ENCODE measurements at places on chromosomes 3 and 15.

DNA sequence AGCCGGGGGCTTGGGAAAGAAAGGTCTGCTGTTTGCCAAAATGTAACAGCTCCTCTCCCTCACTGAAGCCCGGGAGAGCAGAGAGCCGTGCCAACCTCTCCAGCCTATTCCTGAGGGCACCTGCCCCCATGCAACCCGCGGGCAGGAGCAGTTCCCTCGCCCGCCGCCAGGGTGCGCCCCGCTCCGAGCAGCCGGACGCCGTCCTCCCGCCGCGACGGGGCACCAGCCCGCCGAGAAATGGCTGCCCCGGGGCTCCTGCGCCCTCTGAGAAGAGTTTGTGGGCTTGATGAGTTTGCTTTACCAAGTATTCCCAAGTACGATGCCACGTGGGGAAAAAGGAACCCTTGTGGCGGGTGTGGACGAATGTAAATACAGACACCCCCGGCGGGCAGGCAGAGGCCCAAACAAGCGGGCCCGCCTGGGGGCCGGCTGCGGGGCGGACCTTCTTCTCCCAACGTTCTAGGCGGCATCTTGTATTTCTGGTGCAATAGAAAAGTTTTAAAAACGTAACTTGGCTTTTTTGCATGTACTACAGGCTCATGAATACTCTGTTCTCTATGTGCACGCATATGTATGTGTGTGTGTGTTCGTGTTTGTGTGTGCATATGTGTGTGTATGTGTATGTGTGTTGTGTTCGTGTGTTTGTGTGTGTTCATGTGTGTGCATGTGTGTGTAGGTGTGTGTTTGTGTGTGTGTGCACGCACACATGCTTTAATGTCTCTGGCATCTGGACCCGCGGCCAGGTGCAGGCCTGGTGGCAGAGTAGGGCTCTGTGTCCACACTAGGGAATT, 162.9 kb downstream of the CHSY1 start:
- DNase-seq: no peak

DNA sequence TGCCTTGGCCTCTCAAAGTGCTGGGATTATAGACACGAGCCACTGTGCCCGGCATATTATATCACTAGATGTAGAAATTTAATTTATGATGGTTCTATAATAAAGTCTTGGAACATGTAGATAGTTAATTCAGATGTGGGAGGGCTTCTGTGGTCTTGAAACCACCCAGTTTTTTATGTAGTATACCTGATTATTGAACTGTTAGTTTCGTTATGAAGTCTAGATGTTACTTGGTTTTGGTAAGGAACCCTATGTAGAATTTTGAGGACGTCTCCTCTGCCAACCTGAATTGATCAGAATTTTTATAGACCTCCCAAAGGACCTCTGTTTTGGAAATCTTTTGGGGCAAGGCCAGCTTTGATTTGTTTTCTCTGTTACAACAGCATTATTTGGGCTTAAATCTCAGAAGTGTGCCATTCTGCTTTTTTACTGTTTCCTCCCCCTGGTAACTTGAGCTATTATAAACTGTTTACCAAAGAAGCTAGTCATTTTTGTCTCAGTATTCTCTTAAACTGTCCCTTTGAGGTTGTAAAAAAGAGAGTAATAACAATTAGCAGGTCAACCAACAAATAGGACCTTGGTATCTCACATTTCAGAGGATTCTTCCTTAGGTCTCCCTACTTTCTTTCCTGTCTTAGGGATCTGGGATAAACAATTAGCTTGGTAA, 20.8 kb downstream of the AKAP13 start:
- no peak for DNase-seq

DNA sequence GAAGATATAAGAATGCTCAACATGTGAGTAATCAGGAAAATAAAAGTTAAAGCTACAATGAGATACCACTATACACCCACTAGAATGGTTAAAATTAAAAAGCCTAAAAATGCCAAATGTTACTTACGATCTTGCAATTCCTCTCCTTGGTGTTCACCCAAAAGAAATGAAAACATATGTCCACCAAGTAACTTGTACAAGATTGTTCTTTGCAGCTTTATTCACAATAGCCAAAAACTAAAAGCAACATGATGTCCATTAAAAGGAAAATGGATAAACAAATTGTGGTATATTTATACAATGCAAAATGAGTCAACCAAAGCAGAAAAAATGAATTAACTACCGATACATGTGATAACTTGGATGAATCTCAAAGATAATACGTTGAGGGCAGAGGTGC, 301.6 kb upstream of the THBS1 start:
- no peak for DNase-seq

- no peak for DNase-seq
These were observed 30.2 kb upstream of the BSN start for GRCh38 chr3:49523756-49524747.

- no peak for DNase-seq
These were observed 37.9 kb downstream of the PSTPIP1 start for GRCh38 chr15:77032647-77033416.

GRCh38 chr3:66066963-66067617, 28.4 kb upstream of the MAGI1 start:
- DNase-seq: no peak

DNA sequence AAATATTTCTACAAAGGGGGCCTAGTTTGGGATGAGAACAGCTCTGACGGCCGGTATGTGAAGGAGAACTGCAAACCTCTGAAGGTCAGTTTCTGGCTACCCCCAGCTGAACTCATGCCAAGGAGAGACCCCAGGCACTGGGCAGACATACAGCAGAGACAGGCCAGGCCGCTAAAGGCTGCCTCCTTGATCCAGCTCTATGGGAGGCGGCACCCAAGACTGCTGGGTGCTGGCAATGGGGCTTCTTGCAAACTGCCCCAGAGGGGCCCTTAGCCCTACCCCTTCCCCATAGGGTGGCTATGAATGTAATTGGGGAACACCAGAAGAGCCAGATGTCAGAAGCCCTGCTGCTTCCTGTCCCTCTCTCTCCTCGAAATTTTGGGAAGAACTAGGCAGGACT, 13.3 kb downstream of the CLK3 start:
- DNase-seq: no peak

GRCh38 chr3:146342989-146343388, 92.1 kb upstream of the PLSCR4 start:
- DNase-seq: no peak
